ENCODE measurements at places on chromosomes 11 and 22.

DNA sequence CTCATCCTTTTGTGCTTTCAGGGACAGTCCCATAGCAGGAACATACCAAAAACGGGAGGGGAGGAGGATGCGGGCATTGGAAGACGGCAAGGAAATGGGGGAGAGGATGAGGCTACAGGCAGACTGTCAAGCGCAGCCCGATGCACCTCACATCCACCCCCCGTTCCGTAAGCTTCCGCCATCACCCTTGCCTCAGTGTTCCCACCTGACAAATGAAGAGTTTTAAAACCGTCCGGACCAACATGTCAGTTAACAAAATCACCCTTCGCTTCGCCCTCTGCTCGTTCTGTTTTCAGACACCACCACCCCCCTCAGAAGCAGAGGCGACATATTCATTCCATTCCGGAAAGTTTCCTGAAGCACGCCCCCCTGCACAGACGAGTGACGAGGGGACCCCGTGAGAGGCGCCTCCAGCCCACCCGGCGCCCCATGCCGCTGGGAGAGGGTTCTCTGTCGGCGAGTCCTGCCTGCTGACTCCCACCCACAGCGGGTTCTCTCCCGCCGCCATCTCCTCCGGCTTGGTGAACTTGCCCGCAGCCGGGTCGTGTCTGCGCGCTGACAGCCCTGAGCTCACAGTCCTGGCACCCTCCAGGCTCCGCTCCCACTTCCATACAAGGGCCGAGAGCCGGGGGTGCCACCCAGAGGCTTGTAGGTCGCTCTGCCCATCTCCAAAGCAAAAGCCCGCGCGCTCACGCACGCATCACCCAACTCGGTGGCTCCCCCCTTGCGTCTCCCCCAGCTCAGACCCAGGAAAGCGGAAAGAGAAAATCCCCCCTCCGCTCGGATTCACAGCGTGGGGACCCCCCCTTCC is 1.5 kb downstream of the IGSF9B start:
- DNase-seq = no peak

GRCh38 chr22:37421468-37421877 is 5.8 kb downstream of the ELFN2 start:
- DNase-seq = no peak

DNA sequence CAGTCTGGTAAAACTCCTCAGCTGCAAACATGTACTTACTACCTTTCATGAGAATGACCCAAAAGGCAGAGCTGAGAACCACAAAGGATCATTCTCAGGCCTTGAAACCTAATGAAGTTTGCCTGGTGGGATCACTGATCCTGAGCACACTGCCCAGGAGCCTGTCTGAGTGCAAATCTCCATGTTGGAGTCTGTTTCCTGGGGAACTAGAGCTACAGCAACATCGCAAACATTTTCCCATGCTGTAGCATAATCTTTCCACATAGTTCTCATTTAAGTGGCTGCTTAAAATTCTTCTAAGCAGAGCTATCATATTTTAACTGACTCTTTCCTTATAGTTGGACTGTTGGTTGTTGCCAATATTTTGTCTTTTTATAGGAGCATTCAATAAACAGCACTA is 58.5 kb downstream of the GUCY1A2 start:
- DNase-seq = no peak

DNA sequence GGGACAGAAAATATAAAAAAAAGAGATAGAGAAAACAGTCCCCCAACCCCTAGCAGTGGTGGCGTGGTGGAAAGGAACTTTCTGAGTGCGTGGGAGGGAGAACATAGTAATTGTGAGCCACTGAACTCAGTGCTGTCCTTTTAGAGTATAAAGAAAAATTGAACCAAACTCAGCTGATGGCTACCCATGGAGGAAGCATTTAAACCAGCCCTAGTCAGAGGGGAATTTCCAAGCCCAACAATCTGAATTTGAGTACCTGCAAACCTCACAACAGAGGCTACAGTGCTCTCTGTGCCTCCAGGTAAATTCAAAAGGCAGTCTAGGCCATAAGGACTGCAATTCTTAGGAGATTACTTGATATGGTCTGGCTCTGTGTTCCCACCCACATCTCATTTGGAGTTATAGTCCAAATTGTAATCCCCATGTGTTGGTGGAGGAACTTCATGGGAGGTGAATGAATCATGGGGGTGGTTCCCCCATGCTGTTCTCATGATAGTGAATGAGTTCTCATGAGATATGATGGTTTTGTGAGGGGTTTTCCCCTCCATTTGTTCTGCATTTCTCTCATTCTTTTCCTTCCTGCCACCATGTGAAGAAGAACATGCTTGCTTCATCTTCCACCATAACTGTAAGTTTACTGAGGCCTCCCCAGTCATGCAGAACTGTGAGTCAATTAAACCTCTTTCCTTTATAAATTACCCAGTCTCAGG is 687.8 kb downstream of the FAM181B start:
- no peak for DNase-seq

DNA sequence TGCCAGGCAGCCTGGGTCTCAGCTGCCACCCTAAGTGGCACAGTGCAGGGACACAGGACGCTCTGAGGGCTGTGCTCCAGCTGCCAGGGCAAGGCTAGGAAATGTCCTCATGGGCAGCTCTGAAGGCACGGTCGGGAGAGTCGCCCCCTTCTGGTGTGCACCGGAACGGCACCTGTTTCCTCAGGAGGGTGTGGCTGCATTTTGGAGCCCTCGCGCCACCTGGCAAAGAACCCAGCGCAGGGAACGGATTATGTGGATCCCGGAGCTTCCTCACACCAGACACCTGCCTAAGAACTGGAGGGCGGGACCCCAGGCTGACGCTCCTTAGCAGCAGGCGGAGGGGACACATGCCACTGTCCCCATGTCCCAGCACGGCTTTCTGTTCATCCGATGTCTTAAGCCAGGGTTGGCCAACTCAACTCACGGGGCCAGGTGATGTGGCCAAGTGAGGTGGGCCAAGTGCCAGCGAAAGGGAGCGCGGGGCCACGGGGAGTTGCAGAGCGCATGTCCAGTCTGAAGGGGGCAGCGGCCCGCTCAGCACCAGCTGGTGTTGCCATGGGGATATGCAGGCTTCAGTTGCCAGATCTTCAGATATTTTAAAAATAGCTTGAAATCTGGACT is 5.1 kb upstream of the SLC22A8 start:
- DNase-seq = no peak

DNA sequence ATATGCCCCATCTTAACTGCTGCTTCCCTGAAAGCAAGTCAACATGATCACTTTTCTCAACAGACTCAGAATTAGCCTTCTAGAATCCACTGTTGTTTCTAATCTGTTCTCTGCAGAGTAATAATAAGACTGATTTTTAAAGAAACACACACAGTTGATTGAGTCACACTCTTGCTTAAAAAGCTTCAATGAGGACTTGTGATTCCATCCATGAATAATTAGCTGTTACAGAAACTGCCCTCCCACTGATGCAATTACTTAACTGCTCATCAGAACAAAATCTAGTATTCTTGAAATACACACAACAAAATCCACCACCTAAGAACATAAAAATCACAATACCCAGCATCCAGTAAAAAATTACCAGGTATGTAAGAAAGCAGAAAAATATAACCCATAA is 100.5 kb upstream of the TIMP3 start:
- DNase-seq = no peak

DNA sequence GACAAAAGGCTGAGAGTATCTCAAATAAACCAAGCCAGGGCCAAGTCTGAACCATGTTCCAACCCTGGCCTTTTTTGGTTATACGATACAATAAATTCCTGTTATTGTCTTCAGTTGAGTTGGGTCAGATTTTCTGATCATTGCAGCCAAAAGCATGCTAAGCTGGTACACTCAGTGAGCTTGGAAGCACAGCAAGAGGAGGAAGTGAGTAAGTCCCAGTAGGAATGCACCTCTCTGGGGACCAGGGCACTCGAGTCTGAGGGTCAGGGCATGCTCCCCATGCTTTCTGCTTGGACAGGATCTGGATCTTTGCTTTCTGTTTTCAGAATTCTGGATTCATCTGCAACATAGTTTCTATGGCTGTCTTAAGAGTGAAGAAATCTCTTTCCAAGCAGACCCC is 73.1 kb downstream of the TMPRSS5 start:
- no peak for DNase-seq

DNA sequence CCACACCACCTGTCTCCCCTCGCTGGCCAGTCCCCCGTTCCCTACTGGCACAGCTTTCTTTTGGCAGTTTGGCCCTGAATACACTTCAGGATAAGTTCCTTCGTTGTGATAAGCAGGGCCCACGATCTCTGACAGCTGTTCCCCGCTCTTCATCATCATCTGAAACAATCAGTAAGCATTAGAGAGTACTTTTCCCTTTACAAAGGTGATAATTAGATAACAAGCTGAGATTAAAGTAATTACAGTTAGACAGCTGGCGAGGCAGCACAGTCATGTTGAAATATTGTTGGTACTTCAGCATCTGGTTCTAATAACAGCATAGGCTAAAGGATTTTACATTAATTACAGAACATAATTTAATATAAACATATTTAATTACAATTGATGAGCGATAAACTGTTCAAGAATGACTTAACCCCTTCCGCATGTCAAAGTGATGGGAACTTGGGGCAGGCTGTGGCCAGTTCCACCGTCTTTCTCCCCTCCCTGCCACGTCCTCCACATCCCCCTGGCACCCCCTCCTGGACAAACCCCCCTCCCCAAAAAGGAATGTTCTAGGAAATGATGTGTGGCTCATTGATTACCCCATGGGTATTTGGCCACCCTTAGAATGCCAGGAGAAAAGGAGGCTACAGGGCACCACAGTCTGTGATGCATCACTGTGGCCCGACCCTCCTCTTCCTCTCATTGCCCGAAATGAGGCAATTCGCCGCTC is 134.9 kb downstream of the RCN1 start:
- DNase-seq = no peak

DNA sequence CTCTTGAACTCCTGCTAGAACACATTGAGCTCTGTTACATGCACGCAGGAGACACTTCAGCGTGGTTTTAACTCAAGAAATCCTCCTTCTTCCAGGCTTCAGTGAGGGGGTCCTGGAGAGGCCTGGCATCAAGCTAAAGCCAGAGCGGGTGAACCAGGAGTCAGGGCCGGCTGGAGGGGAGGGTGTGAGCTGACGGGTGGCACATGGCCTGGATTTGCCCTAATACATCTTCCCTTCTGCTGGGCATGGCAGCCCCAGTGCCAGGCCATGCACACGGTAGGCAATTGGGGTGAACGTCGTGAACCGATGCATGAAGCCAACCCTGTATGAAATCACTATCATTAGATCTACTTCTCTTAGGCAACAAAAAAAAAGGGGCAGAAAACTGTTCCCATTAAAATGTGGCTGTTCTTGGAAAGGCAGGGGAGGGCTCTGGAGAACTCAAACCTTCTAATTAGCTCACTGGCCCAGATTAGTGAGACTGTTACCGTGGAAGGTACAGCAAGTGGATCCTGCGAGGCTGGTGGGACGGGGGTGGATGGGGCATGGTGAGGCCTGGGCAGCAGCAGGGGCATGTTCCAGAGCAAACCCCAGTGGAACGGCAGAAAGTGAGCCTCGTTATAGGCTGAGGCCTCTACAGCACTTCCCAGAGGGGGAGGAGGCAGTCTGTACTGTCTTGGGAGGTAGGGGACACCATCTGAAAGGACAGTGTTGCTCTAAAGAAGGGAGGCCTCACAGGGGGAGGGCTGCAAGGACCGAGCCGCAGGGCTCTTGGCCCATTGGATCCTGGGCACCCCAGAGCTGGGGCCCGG is 10.6 kb downstream of the IFT27 start:
- no peak for DNase-seq

DNA sequence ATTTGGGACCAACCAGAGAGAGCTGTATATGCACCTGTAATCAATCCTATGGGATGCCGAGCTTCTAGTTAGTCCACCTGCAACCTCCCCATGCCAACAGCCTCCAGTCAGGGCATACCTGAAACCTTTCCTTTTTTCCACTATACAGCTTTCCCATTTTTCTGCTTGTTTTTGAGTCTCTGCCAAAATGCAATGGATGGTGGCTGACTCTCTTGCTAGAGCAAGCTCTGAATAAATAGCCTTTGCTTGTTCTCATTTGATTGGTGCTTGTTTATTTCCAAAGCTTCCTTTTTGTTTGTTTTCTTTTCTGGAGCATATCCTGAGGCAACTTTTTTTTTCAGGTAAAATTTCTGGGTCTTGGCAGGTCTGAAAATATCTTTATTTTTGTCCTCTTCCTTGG is 58.0 kb upstream of the PLET1 start:
- DNase-seq = no peak

DNA sequence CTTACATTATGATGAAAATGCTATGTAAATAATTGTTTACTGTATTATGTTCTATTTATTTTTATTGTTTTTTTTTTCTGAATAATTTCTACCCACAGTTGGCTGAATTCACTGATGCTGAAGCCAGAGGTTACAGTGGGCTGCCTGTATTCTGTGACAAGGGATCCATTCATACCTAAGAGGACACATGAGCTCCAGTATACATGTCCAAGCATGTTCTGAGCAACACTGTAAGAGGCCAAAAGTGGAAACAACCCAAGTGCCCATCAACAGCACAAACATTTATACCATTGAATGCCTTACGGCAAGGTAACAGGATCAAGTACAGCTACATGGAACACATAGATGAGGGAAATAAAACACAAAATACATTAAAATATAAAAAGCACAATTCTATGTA is 1.4 kb upstream of the SRSF8 start:
- no peak for DNase-seq

- no peak for DNase-seq
Measured at GRCh38 chr11:130218501-130219070, 59.0 kb downstream of the ST14 start.

- no peak for DNase-seq
Measured at GRCh38 chr11:92387859-92388258, 163.2 kb downstream of the FAT3 start.

- no peak for DNase-seq
Measured at GRCh38 chr11:95360377-95361075, 129.5 kb upstream of the SESN3 start.

DNA sequence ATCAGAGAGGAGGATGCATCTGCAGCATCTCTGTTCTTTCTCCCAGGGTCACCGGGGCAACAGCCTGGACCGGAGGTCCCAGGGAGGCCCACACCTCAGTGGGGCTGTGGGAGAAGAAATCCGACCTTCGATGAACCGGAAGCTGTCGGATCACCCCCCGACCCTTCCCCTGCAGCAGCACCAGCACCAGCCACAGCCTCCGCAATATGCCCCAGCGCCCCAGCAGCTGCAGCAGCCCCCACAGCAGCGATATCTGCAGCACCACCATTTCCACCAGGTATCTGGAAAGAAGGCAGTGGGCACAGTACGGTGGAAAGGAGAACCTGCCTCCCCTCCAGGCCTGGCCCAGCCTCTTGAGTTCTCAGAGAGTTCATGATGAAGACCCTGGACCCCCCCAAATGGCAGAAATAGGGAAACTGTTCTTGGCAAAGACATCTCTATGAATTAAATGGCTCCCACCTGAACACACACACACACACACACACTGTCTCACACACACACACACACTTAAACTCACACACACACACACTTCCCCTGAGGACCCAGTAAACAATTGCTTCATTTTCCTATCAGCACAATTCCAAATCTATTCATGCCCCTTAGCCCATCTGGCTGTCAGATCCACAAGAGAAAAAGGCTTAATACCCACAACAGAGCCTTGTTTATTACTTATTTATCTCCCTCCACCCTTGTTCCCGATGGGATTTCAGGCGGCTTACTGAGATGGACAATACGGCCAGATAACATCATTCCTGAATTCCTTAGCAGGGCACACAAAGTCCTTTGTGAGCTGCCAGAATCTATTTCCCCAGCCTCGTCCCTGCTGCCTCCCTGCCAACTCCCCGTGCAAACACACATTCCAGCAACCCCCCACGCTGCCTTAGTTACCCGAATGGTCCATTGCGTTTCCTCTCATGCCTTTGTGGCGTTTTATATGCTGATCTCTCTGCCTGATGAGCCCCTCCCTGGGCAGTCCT is 8.1 kb downstream of the TMA7B start:
- DNase-seq = no peak

- DNase-seq = no peak
Measured at GRCh38 chr11:92447586-92447985, 223.0 kb downstream of the FAT3 start.

Data from stimulated activated CD4-positive, alpha-beta T cell treated with anti-CD3 and anti-CD28 coated beads, Interleukin-15, amount 100 ng/mL, for 1 hour (primary cell).